Kidney glomerular epithelial cell (primary cell): ENCODE measurements at places on chromosomes 13 and 19.
A peak's percentile ranks its signal among the peaks of the same experiment; 100 is the strongest.

GRCh38 chr13:45258334-45258675 is 57.5 kb upstream of the KCTD4 start:
- DNase-seq = no peak

DNA sequence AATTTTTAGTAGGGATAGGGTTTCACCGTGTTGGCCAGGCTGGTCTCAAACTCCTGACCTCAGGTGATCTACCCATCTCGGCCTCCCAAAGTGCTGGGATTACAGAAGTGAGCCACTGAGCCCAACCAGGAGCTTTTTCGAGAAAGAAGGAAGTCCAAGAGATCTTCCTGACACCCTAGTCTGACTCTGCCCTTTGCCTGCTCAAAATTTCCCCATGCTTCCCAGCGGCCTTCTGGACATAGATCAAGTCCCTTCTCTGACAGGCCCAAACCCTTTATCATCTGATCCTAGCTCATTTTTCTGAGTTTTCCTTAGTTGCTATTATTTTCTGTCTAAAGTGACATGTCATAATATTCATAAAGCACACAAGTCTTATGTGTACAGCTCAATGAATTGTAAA is 1.5 kb upstream of the BAX start:
- DNase-seq = no peak

DNA sequence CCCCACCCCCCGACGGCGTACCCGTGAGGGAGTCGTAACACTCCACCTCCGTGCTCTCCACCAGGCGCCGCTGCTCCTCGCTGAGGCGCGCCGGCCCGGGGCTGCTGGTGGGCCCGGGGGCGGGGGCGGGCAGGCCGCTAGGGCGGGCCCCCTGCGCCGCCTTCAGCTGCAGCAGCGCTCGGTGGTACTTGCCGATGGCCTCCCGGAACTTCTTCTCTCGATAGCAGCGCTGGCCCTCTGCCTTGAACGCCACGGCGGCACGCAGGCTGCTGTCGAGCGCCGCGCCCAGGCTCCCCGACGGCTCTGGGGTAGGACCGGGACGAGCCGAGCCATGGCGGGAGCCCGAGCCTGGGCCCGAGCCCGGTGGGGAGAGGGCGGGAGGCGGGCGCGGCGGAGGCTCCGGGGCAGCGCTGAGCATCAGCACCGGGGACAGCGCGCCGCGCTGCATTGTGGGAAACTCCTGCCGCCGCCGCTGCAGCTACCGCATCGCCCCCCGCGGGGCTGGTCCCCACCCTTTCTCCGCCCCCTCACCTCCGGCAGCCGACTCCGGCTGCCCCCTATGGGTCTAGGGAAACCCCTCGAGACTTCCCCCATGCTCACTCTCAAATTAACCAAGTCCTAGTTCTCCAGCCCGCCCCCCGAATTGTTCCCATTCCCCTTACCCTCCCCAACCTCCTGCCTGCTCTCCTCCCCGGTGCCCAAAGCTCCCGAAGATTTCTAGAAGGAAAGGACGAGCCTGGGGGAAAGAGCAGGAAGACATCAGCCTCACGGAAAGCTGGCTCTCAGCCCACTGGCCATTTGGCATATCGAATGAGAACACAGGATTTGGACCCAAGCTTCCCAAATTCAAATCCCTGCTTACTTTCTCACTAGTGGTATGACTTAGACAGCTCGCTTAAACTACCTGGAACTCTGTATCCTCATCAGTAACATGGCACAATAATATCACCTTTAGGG is at the start of gene TTC9B:
TSS of gene TTC9B (minus strand) at position 451 of the 957 bp plus-strand sequence. CDS start at position 448, 3 bp downstream.
- DNase-seq = no peak

- no peak for DNase-seq
These were observed 20.6 kb upstream of the TNFSF11 start for GRCh38 chr13:42553098-42554046.

DNA sequence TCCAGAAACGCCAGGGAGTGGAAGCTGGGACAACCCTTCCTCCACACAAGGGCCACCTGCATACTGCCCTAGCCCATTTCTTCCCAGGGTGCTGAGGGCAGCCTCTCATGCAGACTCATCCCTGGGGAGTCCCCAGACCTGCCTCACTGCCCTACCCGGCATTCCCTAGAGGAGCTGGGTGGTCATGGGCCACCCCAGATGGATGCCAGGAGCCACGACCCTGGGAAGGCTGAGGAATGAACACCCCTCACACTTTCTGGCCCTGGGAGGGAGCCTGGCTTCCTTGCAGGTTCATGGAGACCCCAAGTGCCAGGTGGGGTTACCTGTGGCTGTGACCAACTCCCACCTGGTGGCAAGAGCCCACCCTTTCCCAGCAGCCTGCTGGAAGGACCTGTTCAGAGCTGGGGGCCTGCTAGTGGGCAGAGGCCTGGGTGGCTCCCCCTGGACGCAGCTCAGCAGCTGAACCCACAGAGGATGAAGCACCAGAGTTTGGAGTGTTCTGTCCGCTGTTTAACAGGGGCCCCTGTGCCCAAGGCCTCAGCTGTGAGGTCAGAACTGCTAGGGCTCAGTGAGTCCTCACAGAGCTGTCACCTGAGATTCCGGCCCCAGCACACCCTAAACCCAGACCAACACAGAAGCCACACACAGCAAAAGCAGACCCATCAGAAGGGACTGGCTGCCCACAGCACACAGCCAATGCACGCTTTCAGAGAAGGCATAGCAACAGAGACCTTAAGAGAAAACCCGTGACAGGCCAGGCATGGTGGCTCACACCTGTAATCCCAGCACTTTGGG is 6.6 kb downstream of the ACP4 start:
- DNase-seq = no peak

DNA sequence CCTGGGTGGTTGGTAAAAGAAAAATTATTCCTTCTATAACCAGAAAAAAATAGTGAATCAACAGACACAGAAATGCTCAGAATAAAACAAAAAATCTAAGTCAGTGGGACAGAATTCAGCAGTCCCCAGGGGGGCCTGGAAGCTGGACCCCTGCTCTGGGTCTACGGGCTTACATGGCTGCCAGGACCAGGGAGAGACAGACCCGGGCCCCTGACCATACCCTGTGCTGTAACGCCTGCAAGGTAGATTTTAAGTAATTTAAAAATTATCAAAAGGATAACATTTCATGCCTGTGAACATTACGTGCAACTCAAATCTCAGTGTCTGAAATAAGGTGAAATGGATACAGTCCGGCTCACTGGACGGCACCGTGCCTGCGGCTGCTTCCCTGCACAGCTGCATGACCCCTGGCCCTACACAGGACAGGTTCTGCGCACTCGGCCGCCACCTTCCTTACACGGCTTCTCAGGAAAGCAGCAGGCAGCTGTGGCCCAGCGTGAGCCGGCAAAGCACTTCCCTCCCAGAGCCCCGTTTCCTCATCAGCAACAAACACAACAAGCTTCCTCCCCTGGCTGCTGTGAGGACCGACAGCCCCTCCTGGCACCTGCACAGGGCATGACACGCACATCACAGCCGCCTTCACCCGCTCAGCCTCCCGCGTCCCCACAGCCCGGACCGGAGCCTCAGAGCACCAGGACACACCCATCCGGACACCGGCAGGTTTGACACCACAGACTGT is 22.2 kb downstream of the RASA3 start:
- DNase-seq = no peak

- DNase-seq = no peak
These were observed 267.3 kb downstream of the FGF9 start for GRCh38 chr13:21938168-21938567.

- no peak for DNase-seq
These were observed 12.0 kb downstream of the ACTL9 start for GRCh38 chr19:8686549-8686948.

DNA sequence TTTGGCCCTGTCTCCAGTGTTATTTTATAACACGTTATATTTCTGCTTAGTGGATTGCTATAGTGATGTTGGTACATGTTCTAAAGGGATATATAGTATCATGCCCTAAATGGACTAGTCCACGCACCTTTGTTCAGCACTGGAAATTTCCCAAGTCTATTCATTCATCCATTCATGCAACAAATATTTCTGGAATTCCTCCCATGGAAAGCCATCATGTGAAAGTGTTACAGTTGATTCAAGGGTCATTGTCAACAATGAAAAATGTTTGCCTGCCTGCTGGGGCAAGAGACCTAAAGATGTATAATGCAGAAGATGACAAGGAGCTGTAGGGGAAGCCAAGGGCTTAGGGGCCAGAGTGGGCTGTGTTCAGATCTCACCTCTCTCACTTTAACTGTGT is 10.8 kb upstream of the HSPH1 start:
- peak; percentile 97 for DNase-seq

DNA sequence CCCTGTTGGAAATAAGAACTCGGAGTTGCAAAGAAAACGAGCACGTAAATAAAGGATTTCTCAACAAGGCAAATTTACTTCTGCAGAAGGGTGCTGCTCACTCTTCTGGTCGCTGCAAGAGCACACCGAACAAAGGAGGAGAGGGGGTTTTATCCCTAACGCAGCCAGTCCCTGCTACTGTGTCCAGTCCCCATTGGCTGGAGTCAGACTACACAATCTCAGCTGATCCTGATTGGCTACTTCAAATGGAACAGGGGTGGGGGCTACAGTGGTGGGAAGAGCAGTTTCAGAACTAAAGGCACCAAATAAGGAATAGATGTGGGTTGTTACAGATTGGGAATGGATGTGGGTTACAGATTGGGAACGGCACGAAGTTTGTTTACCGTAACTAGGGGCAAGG is 63.9 kb upstream of the MCF2L start:
- DNase-seq = no peak

- DNase-seq = no peak
These were observed 19.3 kb upstream of the TINCR start for GRCh38 chr19:5587071-5587455.

GRCh38 chr19:19650331-19650730 is 6.9 kb upstream of the GMIP start:
- no peak for DNase-seq

- no peak for DNase-seq
These were observed 30.4 kb downstream of the COL4A1 start for GRCh38 chr13:110276553-110276950.

GRCh38 chr13:43139211-43139610 is 115.8 kb downstream of the DNAJC15 start:
- DNase-seq = no peak

- peak; percentile 91 for DNase-seq
These were observed at the start of the genes ADAT3 and SCAMP4 for GRCh38 chr19:1905110-1905862. Gene ADAT3 (plus strand): TSS chr19:1905399. CDS start chr19:1912048, 6,649 bp downstream. Gene SCAMP4 (plus strand): TSS chr19:1905399. CDS start chr19:1915020, 9,621 bp downstream.

- no peak for DNase-seq
These were observed 78.8 kb upstream of the FRY start for GRCh38 chr13:31952641-31953380.

DNA sequence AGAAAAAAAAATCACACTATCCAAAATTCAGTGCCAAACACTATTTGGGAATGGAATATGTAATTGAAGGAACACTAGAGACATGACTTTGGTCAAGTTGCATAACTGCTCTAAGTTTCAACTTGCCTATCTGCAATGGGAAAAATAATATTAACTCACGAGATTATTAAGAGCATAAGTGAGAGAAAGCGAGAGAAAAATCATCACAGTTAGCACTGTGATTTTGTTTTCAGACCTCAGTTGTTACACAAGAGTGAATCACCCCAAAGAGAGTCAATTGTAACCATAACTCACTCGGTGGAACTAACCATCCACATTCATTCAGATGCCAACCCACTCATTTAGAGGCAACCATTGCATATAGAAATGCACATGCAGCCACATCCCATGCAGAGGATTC is 147.1 kb downstream of the NHLRC3 start:
- DNase-seq = no peak

GRCh38 chr13:26515721-26516120 is 41.8 kb upstream of the WASF3 start:
- DNase-seq = no peak

GRCh38 chr19:11797491-11797890 is 832 bp upstream of the ZNF491 start:
- peak; percentile 75 for DNase-seq

DNA sequence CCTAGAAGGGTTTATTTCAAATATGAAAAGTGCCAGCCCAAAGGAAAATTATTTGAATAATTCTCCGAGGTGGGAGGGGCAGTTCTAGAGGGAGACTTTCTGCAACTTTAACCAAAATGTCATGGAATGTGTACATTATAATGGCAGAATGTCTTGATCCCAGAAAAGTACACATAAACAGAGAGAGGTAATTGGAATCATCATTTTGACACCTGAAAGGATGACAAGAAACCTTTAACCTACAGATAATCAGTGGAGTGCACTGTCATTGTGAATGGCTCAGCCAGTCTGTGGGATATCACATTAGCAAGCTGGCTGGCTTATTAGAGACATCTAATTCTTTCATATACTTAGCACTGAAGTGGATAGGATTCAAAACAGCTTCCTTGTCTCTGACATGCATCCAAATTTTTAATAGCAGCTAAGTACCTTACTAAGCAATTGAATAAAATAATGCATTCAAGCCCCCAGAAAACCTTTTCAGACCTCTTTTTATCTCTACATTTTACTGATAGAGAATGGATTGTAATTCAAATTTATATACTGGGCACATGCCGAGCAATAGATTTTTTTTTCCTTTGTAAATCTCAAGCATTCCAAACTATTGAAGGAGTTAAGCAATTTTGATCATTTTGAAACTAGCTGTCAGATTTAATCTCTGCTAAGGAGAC is 468.6 kb downstream of the COG6 start:
- no peak for DNase-seq

GRCh38 chr19:19279853-19280252 is 6.8 kb upstream of the TM6SF2 start:
- no peak for DNase-seq

DNA sequence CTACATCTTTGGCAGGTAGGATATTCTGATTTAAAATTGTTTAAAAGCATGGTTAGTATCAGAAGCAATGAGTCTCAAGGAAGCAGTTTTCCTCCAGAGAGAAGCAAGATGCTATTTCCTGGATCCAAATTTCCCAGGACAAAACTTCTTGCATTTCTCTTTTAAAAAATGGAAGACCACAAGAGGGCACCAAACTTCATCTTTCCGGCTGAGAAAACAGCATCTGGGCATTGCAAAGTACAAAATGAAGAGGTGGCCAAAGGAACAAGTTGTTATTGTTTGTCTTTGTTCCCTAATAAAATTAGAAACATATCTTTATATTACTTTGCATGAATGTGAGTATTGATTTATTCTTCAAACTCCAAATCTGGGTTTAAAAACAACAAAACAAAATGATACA is 60.0 kb upstream of the LRCH1 start:
- DNase-seq = peak; percentile 65

GRCh38 chr19:2413629-2414028 is 13.8 kb downstream of the TIMM13 start:
- no peak for DNase-seq

GRCh38 chr19:38081547-38082255 is 142.3 kb downstream of the DPF1 start:
- no peak for DNase-seq

GRCh38 chr13:56864451-56864850 is 276.3 kb upstream of the PRR20A start:
- DNase-seq = no peak
